ENCODE measurements at places on chromosomes 13 and 19.

GRCh38 chr13:33207615-33207961 is 78.0 kb downstream of the STARD13 start:
- DNase-seq: no peak

DNA sequence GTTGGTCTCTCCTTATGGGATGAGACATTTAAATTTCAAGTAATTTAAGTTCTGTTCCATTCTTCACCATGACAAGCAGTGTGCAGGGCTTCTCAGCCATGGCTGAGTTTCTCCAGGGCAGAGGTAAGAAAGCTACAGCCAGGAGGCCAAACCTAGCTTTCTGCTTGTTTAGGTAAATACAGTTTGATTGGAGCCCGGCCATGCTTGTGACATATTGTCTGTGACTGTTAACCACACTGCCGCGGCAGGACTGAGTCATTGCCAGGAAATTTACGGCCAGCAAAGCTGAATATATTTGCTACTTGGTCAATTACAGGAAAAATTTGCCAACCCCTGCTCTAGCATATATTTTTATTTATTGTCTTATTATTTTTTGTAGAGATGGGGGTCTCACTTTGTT is 10.7 kb downstream of the NLRP8 start:
- DNase-seq: no peak

DNA sequence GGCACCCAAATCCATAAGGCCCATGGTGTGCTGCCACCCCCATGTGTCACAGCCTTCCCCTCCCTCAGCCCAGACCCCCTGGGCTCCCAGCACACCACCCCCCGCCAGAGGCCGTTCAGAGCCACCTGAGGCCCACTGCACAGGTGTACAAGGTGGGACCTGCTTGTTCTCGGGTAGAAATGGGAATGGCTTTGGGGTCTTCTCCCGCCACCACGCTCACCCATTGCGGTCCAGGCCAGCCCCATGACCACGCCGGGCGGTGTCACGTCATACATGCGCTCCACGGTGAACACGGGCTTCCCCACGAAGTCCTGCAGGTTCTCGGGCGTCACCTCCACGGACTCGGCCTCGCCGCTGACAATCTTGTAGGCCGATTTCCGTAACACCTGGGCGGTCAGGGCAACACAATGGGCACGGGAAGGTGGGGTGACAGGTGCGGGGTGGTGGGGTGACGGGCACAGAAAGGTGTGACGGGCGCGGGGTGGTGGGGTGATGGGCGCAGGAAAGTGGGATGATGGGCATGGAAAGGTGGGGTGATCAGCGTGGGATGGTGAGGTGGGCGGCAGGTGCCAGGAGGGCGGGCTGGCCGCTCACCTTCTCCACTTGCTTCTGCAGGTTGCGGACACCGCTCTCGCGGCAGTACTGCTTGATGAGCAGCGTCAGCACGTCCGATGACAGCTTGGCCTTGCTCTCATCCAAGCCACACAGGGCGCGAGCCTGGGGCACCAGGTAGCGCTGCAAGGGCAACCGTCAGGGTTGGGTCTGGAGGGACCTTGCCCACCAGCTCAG is 4.3 kb downstream of the RPL36 start:
- no peak for DNase-seq

DNA sequence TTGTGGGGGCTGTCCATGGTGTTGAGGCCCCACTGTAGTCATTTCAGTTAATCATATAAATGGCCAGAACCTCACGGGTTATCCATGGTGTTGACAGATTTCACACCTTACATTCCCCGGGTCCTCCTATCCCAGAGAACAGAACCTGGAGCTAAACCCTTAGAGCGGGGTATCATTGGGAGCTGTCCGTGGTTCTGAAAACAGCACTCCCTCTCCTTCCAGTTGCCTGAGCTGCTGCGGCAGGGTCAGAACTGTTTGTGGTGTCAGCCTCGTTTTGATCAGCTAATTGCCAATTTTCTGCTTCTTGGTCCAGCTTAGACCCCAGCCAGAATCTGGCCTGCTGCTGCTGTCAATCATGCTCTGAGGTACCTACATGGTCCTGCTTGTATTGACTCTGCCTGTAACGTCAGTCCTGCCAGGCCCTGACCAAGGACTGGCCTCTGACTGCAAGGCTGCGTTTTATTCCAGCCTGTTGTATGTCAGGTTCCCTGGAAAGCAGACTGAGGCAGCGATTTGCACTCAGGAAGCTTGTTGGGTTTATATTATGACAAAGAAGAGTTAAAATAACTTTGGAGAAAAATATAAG is 55.8 kb upstream of the KCTD15 start:
- DNase-seq: no peak

DNA sequence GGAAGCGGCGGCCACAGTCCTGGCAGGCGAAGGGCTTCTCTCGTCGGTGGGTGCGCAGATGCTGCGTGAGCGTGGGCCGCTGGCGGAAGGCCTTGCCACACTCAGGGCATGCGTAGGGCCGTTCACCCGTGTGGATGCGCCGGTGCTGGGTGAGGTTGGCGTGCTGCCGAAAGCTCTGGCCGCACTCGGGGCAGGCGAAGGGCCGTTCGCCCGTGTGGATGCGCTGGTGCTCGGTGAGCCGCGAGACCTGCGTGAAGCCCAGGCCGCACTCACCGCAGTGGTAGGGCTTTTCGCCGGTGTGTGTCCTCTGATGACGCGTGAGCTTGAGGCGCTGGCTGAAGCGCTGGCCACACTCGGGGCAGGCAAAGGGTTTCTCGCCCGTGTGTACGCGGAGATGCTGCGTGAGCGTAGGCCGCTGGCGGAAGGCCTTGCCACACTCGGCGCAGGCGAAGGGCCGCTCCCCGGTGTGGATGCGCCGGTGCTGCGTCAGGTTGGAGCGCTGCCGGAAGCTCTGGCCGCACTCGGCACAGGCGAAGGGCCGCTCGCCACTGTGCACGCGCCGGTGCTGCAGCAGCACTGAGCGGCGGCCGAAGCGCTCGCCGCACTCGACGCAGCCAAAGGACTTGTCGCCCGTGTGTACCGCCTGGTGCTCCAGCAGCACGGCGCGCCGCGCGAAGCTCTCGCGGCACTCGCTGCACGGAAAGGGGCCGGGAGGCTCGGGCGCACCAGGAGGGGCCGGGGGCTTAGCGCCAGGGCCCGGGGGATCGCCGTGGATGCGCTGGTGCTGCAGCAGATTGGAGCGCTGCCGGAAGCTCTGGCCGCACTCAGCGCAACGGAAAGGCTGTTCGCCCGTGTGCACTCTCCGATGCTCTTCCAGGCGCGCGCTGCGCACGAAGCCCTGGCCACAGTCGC is 4.0 kb upstream of the UBE2M start:
- no peak for DNase-seq

- DNase-seq: no peak
Observed at GRCh38 chr19:8017808-8018207, 12.4 kb upstream of the ELAVL1 start.

DNA sequence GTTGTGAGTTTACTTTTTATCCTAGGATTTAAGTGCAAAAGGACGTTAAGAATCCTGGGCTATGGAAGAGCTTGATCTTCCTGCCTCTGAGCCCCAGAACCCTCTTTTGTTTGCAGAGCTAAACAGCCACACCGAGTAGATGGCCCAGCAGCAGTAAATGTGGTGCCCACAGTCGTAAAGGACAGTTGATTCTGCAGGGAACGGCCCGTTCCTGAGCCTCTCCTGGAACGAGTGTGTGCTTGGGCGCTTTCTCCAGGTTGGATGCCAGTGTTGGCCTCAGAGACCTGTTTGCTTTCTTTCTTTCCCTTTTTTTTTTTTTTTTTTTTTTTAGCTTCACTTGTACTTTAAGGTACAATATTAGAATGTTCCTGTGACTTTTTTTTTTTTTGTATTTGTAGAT is 41.7 kb downstream of the SPATA13 start:
- DNase-seq: no peak

DNA sequence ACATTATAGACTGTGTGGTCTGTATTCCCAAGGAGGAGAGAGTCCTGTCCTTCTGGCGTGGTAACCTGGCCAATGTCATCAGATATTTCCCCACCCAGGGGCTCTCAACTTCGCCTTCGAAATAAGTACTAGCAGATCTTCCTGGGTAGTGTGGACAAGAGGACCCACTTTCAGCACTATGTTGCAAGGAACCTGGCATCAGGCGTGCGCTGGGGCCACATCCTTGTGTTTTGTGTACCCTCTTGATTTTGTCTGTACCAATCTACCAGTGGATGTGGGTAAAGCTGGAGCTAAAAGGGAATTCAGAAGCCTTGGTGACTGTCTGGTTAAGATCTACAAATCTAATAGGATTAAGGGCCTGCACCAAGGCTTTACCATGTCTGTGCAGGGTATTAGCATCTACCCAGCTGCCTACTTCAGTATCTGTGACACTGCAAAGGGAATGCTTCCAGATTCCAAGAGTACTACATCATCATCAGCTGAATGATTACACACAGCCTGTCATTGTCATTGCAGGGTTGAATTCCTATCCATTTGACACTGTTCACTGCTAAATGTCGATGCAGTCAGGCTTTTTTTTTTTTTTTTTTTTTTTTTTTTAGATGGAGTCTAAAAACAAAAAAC is 148.0 kb downstream of the PRR20E start:
- no peak for DNase-seq

DNA sequence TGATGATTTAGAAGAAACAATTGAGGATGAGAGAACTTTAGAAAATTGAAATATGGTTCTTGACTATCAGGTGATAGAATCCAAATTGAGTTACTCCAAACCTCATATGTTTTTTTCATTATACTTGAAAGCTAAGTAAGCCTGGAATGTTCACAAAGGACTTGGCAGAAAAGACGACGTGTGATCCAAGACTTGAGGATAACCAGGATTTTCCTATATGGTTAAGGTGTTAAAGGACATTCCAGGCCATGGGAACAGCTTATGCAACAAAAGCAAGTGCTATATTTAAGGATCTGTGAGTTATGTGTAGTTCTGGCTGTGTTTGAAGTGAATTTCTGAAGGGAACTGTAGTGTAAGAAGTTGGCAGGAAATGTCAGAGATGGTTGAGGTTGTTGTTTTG is 52.5 kb downstream of the SLITRK1 start:
- no peak for DNase-seq

- no peak for DNase-seq
Observed at GRCh38 chr13:85298387-85298924, 500.8 kb downstream of the SLITRK6 start.

- DNase-seq: no peak
Observed at GRCh38 chr19:19550972-19551852, 13.1 kb downstream of the CILP2 start.

All from stimulated activated CD8-positive, alpha-beta memory T cell treated with anti-CD3 and anti-CD28 coated beads, Interleukin-7, amount 100 ng/mL, for 4 hours (primary cell).